ENCODE measurements at places on chromosomes 4 and X. TPM values are rescaled to one million over a fixed set of nuclear protein-coding genes. Genes with fewer than 3 reads are reported as not detected.

GRCh38 chr4:116346750-116347149, 738.6 kb downstream of the TRAM1L1 start:
- no peak for DNase-seq

The VCX3B gene
- not detected for total RNA-seq

The DMP1 gene
- not detected for total RNA-seq

The TMEM156 gene
- 33.7 TPM for total RNA-seq

DNA sequence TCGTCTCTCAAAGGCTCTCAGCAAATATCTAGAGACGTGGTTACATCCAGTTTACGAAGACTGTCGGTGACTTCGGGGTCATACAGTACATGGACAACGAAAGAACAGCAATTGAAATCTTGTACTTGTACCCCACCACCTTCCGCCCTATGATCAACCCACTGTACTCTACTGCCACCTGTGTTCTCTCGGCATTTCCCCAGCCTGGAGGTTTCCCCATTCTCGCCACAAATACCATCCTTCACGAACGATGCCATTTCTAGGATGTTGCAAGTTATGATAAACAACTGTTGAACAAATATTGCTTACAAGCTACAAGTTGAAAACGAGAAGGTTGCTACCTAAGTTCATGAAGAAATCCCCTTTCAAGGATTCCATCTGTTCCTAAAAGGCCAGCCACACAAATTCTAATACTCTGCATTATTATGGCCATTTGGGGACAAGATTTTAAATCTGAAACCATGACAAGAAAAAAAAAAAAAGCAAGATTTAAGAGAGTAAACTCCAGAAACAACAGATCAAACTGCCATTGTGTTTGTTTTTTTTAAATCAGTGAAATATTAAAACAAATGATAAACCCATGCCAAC, 1.6 kb downstream of the APBB2 start:
- DNase-seq, result peak; percentile 77

DNA sequence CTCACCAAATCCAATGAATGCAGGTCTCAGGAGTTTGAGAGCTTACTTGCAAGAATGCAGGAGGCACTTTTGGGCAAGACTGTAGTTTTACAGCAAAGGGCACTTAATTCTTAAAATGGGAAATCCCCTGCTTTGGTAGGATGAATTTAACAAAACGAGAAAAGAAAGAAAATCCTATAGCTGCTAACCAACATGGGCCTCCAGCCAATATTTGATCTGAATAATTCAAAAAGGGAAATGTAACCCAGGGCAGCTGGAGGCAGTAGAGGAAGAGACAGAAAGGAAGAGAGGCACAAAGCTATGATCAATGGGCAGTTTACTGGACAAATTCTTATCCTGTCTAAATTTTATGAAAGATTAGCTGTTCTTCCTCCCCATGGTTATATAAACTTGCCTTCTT, 142.3 kb downstream of the SH3KBP1 start:
- no peak for DNase-seq

DNA sequence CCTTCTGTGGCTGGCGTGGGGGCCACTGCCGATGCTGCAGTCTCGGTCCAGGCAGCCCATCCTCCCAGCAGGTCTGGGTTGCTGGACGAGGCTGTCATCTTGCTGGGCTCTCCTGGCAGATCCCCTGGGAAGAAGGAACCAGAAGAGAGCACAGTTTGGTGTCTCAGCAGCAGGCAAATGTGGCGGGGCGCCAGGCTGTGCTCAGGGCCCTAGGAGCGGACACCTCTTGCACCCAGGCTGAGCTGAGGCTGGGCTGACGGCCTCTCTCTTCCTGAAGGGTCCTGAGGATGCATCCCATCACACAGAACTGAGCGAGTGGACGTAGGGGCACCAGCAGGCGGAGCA, 39.2 kb upstream of the CPLX1 start:
- DNase-seq, result no peak

GRCh38 chr4:166498546-166498945, 625.5 kb downstream of the TLL1 start:
- DNase-seq, result no peak

GRCh38 chr4:149754526-149754925, 61.1 kb downstream of the IQCM start:
- no peak for DNase-seq

- no peak for DNase-seq
Measured at GRCh38 chr4:91058345-91058744, 931.2 kb downstream of the CCSER1 start.

The NPY5R gene
- total RNA-seq, result not detected

- no peak for DNase-seq
Measured at GRCh38 chrX:115449742-115450141, 111.2 kb upstream of the PLS3 start.

The RNF128 gene
- total RNA-seq, result 1.8 TPM

Measured in Daoy (cell line).